Activated T-cell treated with anti-CD3 and anti-CD28 coated beads, Interleukin-2, amount 50 U/mL, for 1 hour (primary cell): ENCODE measurements at places on chromosomes 7 and 10.
A peak's percentile ranks its signal among the peaks of the same experiment; 100 is the strongest.

GRCh38 chr7:900331-901040, 24.1 kb downstream of the GET4 start:
- DNase-seq: no peak

- DNase-seq: no peak
These were observed 470.4 kb upstream of the IGFBP3 start for GRCh38 chr7:46391231-46392201.

- no peak for DNase-seq
These were observed 99.3 kb downstream of the FAM53B start for GRCh38 chr10:124644771-124645415.

- DNase-seq: no peak
These were observed 3.2 kb upstream of the IL2RA start for GRCh38 chr10:6065406-6065805.

GRCh38 chr7:1289666-1290025, 57.0 kb downstream of the UNCX start:
- DNase-seq: no peak

DNA sequence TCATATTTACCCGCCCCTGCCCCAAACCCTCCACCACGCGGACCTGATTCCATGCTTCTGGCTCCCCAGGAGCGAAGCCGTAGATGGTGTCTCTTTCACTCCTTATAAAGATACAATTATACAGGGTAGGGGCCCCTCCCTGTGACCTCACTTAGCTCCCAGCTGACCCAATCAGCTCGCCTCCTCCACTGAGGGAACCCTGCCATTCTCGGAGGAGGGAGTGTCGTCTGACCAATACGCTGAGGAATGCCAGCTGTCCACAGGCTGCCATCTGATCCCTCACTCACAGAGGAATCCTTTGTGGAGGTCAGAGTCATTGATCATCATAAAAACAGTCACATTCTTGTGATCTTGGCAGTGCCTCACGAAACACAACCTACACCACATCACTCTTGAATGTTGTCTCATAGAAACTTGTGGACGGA, 67.5 kb upstream of the INSIG1 start:
- DNase-seq: no peak

DNA sequence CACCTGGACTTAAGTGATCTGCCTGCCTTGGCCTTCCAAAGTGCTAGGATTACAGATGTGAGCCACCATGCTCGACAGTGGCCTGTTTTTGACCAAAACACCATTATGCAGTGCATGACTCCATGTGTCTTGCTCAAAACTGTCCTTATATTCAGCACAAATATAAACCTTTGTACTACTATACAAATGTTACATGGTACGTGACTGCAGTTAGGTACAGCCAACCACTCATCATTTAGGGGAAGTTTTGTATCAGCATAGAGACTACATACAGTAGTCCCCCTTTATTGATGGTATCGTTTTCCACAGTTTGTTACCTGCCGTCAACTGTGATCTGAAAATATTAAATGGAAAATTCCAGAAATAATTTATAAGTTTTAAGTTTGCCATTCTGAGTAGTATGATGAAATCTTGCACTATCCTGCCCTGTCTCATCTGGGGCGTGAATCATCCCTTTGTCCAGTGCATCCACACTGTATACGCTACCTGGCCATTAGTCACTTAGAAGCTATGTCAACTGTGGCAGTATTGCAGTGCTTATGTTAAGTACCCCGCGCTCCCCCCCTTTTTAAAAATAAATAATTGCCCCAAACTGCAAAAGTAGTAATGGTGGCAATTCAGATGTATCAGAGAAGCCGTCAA, 23.3 kb upstream of the ZNF282 start:
- no peak for DNase-seq

GRCh38 chr10:77463967-77464745, 173.5 kb downstream of the KCNMA1 start:
- no peak for DNase-seq

- no peak for DNase-seq
These were observed 87.8 kb downstream of the NRCAM start for GRCh38 chr7:108368466-108368865.

GRCh38 chr10:131134001-131134576, 177.4 kb downstream of the TCERG1L start:
- DNase-seq: no peak

DNA sequence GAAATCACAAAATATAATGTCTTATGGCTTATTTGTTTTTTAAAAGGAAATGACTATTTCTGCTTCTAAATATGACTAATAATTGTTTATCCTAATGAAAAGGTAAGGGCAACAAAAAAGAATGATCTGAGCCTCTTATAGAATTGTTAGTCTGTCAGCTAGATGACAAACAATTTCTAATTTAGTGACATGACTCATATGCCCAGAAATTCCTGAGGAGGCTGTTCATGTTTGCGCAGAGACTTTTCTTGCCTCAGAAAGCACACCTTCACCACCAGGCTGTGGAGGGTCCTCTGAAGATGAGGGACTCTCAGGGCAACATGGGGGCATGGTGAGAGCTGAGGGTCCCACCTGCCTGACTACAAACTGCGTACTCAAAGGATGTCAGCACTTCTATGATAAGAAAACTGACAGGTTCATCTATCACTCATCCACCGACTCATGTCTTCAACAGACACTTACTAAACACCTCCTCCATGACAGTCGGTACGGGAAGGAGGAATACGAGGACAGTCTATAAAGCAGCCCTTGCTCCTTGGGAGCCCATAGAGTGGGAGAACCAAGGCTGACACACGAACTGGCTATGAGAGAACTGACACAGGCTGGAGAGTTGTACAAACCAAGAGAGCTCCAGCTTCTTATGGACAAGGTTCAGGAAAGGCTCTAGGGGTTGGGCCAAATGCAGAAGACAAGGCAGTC, 102.0 kb downstream of the PKD1L1 start:
- no peak for DNase-seq

- DNase-seq: peak; percentile 25
These were observed 22.2 kb downstream of the SLC37A3 start for GRCh38 chr7:140375892-140376730.

- DNase-seq: peak; percentile 80
These were observed at the start of gene FAM241B for GRCh38 chr10:69629897-69630650. Gene FAM241B, plus strand, starts transcription at chr10:69630247. Its CDS starts 1,497 bp downstream, at chr10:69631744.

DNA sequence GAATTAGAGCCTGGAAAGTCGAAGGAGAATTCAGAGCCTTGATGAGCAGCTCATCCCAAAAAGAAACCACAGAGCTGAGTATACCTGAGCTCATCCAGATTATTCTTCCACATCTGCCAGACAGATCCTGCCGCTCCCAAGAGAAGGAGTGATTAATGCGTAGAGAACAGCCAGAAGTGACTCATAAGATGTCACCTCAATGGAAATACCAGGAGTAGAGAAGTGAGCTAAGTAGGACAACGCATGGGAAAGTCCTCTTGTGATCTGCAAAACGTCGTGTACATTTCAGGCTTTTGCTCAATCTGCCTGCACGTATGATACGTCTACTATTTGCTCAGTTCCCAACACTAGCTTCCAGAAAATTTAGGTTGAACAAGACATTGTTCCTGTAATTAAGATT, 230.5 kb upstream of the AUTS2 start:
- DNase-seq: no peak

DNA sequence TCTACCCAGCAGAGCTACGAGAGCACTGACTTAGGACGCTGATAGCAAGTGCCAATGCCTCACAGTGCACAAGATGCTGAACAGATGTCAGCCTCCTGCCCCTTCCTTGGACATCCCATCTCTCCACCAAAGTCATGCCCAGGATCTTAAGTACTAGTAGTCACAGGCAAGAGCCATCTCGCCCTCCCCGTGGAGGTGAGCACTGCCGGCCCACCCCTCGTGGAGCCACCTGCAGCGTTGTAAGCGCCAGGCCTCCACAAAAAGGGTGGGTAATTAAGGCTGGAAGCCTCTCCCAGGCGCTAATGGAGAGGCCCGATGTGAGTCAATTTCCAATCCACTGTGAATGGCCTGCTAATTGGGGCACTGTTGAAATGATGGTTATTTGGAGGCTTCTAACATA, 156.2 kb downstream of the GRID1 start:
- DNase-seq: no peak

DNA sequence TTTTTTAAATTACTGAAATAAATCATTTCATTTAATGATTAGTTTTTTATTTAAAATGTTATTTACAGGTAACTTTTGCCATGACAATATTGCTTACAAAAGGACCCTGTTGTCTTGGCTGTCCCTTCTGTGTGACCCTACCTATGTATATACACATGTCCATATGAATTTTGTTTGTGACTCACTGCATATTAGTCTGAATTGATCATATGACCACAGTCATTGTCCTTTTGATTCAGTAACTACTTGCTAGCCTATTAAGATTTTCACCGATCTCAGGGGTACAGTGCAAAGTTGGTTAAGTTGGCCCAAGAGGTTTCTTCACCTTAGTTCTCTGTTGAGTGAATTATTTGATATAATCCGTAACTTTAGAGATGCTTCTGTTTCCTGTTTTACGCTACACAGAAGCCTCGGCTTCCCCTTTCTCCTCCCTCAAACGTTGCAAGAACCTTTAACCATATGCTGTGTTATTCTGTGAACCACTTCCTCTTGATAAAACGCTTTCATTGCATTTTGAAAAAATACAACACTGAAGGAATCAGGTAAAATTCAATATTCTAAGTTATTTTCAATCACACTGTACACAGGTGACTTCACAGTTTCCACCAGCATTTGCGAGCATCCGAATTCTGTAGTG, 43.9 kb downstream of the APBB1IP start:
- DNase-seq: no peak

GRCh38 chr10:44004913-44005787, 356.5 kb upstream of the ZNF32 start:
- no peak for DNase-seq

DNA sequence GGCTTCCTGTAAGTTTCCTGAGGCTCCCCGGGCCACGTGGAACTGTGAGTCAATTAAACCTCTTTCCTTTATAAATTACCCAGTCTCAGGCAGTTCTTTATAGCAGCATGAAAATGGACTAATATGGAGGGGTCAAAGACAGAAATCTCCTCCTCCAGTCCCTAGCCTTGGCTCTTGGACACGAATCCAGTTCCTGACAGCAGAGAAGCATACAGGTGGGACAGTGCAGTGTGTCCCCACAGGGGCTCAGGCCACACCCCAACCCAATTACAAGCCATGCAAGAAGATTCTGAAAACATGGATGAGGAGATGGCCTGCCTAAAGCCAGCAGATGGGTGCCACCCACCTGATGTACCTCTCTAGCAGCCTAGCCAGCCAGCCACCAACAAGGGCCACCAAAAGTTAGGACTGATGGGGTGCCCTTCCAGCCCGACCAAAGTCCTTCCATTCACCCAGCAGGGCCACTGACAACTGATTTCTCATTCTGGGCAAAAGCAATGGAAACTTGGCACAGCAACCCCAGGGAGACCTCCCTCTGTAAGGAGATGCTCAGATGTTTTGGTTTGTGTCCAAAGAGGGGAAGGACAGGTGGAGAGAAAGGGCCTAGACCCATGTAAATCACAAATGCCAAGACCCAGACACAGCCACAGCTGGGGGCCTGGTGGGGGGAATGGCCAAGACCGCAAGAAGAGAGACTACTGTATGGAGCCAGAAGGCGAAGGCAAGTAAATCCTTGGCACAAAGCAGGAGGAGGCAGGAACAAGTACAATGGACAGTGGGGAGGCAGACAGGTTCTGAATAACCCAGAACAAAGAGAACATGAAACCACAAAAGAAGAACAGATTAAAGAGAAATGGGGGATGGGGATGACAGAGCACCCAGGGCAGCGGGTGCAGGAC, 13.6 kb downstream of the GPRIN2 start:
- peak; percentile 13 for DNase-seq

DNA sequence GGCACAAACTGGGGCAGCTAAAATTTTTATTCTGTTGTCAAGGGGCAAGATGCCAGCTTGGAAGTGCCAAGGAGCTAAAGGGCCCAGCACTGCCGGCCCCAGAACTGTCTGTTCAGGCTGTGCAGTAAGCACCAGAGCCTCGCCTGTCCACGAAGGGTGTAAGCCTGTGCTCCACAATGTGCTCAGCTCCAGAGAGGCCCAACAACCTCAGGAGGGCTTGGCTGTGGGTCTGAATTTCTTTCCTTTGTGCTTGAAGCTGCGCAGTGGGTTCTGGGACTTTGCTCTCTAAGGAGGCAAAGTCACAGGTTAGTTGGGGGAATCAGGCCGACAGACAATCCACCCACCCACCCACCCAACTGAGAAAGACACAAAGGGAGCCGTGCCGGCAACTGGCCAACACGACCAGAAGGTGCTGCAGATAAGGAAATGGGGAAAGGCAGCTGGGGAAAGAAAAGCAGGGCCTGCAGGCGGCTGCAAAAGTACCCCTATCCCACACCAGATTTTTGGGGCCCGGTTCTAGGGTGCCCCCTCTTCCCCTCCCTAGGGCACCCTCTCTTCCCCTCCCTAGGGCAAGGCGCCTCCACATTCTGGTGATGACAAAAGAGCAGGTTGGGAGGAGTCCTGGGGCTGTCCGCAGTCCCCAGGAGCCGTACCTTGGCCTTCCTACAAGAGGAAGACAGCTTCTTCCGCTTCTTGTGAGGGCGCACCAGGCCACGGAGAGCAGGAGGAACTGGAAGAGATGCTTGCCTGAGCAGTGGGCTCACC, 7.7 kb downstream of the DDX56 start:
- DNase-seq: no peak

DNA sequence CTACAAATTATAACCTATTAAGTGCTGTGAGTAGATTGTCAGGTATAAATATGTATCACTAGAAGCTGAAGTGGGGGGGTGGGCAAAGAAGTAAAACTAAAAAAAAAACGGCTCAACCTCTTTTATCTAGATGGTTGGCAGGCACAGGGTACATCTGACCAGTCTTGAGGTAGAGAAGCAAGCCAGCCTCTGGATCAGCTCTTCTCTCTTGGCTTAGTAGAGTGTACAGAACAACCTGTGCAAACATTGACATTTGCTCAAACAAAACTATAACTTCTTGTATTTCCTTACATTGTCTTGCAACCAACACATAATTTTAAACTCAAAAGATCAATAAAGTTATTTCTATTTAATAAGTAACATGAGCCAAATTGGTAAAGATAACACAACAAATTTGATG, 25.6 kb downstream of the DNA2 start:
- DNase-seq: no peak
